ENCODE measurements at places on chromosomes 11 and 22.

- no peak for DNase-seq
These were observed 29.9 kb upstream of the JAM3 start for GRCh38 chr11:134038897-134039470.

- DNase-seq: no peak
These were observed 15.1 kb downstream of the FXYD6 start for GRCh38 chr11:117861151-117862018.

- DNase-seq: peak; percentile 2
These were observed 49.3 kb downstream of the AHNAK start for GRCh38 chr11:62497132-62497801.

DNA sequence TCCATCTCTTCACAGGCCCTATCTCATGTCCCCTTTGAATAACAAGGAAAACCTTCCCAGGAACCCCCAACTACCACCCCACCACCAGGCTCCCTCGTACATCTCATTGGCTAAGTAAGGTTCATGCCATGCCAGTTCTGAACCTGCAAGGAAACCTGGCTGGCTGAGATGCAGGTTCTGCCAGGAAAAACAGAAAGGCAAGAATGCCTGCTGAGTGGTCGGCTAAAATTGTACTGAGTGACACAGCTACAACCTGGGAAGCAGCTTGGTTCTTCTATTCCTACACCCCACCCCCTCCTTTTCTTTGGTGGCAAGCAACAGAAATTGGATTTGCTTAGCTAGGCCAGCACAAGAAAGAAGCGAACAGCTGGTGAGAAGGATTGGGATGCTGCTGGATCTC lies 36.1 kb upstream of the TSPAN18 start:
- no peak for DNase-seq

DNA sequence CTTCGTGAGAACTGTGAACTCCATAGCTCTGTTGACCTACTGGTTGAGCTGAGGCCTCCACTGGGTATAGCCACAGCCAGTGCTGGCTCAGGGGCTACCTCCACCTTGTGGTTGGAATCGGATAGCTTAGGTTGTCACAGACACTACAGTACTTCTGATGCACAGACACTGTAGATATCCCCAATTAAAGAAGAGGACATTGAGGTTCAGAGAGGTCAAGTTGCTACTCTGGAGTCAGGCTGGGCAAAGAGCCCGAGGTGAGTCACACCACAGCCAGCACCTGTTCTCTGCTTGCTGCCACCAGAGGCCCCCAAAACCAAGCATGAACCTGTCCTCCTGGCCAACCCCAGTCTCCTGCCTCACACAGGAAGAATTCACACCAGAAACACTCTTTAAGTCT lies 5.4 kb downstream of the UFD1 start:
- no peak for DNase-seq

GRCh38 chr22:32932176-32932575 lies 126.0 kb downstream of the SYN3 start:
- DNase-seq: no peak

DNA sequence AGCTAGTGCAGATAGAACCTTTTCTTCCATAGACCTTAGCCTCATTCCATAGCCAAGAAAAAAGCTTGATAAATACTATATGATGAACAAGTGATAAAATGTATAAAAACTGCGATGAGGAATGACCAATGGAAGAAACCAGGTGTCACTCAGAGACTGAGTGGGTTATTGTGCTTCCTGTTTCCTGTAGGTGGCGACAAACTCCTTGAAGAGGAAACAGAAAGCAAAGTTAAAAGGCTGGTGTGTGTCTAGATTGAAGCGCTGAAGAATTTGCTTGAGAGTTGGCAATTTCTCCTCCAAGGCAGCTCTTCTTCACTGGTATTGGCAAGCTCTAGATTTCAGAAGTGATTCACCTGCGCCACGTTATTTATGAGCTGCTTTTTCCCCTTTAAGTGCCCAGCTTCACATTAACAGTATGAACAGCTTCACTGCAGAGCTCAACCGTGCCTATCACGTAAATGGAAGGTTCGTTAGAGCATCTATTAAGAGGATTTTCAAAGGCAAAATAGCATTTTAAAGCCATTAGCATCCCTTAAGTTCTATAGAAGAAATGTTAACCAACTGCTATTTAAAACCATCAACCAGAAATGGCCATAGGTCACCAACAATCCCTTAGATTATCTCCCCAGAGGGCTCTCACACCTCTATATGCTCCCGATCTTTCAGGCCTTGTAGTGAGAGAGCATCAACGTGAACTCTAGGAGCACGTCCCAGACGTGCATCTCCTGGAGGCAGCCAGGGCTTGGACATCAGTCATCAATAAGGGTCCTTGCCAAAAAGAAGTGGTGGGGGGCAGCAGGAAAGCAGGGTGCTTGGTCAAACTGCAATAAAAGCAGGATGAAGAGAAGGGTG lies 179.4 kb downstream of the CADM1 start:
- no peak for DNase-seq
